ENCODE measurements at places on chromosomes 12 and 14.

DNA sequence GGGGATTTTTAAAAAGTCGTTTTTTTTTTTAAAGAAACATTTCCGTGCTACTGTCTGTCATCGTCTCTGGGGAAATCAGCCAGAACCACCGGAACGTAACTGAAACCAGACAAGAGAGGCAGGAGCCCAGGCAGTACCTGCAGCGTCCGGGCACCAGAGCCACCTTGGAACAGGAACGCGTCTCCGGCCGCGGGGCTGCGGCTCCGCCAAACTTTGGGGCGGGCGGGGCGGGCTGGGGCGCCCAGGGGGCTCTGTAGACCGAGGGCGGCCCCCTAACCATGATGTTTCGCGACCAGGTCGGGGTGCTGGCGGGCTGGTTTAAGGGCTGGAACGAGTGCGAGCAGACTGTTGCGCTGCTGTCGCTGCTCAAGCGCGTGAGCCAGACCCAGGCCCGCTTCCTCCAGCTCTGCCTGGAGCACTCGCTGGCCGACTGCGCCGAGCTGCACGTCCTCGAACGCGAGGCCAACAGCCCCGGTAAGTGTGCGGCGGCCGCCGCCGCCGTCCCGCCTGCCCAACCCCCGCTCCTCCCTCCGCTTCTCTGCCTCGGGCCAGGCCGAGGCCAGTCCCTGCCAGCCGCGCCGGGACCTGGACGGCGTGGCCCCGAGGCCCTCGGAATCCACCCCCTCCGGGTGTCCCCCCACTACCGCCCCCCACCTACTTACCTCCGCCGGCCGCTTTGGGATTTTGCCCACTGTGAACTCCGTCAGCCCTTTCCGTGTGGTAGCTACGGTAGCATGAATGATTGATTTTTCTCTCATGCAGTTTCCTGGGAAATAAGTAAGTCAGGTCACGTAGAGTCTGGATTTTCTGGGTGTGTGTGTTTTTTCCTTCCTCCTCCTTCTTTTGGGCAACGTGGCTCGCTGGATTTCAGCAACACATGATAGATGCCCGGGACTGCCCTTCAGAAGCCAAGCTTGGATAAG is 972 bp downstream of the SAMD4A start:
- DNase-seq: peak; percentile 42

DNA sequence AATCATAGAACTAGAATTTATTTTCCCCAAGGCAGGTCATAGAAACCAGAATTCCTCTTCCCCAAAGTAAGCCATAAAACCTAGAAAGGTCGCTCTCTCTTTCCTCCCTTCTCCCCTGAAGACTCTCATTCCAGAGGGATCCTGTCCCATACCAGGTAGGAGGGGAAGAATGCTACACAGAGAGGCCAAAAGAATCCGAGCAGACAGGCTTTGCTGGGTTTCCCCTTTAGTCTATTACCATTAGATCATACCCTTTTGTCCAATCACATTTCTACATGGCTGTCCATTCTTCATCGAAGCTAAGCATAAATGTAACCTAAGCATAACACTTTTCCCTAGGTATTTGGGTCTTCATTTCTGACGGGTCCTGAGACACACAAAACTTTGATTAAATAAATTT is 204.5 kb downstream of the SPTSSA start:
- DNase-seq: no peak

GRCh38 chr12:109088818-109089217 is 4.5 kb downstream of the ALKBH2 start:
- no peak for DNase-seq

- DNase-seq: no peak
These were observed 6.7 kb downstream of the BBS10 start for GRCh38 chr12:76341436-76342030.

GRCh38 chr12:91040096-91040755 is 17.6 kb downstream of the KERA start:
- DNase-seq: no peak

- DNase-seq: no peak
These were observed 327.6 kb upstream of the SFSWAP start for GRCh38 chr12:131383291-131383690.

DNA sequence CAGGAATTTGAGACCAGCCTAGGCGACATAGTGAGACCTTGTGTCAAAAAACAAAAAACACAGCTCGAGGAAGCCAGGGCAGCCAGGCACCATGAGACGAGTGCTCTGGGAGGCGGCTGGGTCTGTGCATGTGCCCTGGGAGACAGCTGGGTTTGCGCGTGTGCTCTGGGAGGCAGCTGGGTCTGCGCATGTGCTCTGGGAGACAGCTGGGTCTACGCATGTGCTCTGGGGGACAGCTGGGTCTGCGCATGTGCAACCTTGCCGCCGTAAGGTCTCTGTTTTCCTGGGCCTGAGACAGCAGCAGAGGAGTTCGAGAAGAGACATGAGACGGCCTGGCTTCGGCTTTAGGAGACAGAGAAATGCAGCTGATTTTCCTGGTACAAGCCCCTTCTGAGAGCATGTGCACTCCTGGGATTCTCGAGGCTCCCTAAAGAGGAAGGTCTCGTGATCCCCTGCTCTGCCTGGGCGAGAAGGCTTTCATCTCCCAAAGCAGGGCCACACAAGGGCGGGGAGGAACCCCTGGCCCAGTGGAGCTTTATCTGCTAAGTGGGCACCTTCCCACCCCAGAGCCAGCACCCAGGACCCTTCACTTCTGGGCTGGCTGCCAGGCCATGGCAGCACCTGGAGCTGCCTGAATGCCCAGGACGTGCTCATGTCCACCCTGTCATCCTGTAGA is 3.5 kb upstream of the BDKRB1 start:
- no peak for DNase-seq

- peak; percentile 30 for DNase-seq
These were observed 7.2 kb upstream of the CCDC197 start for GRCh38 chr14:93989939-93990338.

DNA sequence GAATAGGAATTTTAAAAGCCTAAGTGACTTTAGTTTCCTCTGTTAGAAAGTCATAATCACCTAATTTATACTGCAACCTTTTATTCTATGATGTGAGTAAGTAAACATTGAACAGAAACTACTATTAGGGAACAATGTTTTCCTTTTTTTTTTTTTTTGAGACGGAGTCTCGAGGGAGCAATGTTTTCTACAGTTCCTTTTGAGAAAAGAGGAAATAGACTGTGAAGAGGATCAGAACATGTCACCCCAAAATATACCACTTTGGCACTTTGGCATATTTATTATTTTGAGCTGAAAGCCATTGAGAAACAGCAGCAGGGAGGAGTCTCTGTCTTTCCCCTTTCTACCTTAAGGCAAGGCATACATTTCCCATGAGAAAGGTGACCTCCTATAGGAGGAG is 162.7 kb upstream of the CNOT2 start:
- DNase-seq: no peak

- no peak for DNase-seq
These were observed 8.6 kb upstream of the FBRSL1 start for GRCh38 chr12:132481345-132481744.

All from HuH-7 (cell line).